NCI-H1105 (cell line): ENCODE measurements at places on chromosomes 7 and 10.
A peak's percentile ranks its signal among the peaks of the same experiment; 100 is the strongest.

DNA sequence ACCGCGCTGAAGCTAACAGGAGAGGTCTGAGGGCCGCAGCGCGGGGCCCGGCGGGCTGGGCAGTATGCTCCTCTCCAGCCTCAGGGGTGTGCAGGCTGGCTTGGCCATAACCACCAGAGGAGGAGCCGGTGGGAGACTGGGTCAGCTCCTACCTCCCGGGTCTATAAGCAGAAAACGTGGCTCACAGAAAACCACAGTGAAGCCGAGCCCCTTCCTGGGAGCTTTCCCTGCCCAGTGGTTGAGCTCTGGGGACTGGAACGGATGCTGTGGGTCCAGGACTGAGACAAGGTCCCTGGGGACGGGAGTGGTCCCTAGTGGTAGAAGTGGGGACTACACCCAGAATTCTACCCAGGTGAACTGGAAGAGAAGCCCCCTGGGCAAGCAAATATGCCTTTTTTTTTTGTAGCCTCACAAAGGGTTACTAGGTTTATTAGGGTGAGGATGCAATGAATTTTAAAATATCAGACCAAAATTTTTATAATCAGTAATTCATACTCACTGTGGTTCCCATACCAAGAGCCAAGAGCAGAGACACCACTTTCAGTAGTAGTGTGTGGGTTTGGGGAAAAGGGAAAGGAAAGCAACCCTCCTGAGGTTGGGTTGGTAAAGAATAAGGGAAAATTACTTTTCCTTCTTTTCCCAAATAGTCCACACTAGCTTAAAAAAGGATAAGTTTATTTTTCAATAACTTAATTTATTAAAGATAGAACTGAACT lies 67.9 kb upstream of the PRKCQ start:
- DNase-seq, result no peak

- DNase-seq, result peak; percentile 79
Observed at GRCh38 chr7:6589829-6590644, at the start of gene INTS15. TSS of gene INTS15 (plus strand) at chr7:6590021. CDS start at chr7:6590284, 263 bp downstream.

DNA sequence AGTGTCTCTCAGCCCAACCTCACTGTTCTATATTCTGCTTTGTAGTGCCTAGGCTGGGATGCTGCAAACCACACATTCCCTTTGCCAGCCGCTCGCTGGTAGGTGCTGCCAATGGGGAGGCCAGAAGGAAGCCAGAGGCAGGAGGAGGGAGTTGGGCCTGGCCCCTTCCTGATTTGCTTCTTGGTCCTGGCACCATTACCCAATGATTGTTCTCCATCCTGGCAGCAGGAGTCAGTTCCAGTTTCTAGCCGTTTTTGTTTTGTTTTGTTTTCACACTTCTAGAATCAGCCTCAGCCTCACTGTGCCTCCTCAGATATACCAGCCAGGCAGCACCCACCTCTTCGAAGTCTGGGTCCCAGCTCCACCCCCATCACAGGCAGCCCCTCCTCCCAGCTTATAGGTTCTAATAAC lies 27.4 kb upstream of the LOXL4 start:
- no peak for DNase-seq

GRCh38 chr10:105187243-105187642 lies 546.2 kb downstream of the SORCS3 start:
- no peak for DNase-seq

GRCh38 chr7:29797112-29797944 lies 9.0 kb upstream of the WIPF3 start:
- no peak for DNase-seq

DNA sequence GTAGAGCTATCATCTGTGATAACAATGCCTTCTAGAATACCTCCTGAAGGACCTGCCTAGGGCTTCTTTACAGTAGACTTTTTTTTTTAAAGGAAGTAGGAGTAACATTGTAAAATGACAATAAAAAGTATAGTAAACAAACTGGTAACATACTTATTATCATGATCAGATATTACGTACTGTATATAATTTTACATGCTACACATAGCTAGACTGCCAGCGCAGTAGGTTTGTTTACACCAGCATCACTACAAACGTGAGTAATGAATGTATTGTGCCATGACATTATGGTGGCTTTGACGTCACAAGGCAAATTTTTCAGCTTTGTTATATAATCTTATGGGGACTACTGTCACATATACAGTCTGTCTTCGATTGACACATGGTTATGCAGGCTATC lies 15.4 kb upstream of the ZRANB1 start:
- no peak for DNase-seq

DNA sequence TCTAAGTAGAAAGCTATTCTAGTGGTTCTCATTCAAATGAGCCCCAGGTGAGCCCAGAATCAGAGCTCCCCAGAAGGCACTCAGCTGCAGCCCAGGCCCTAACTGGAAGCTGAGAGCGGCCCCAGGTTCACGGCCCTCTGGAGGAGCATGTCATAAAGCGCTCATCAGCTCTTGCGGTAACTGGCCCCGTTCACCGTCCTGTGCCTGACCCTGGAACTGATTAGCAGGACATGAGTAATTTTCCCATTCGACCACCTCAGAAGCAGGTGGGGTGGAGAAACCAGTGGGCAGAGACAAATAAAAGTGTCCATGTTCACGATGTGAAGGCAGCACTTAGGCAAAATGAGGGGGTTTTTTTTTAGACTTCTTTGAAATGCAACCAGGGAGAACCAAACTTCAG lies 136.1 kb upstream of the LYZL2 start:
- no peak for DNase-seq

DNA sequence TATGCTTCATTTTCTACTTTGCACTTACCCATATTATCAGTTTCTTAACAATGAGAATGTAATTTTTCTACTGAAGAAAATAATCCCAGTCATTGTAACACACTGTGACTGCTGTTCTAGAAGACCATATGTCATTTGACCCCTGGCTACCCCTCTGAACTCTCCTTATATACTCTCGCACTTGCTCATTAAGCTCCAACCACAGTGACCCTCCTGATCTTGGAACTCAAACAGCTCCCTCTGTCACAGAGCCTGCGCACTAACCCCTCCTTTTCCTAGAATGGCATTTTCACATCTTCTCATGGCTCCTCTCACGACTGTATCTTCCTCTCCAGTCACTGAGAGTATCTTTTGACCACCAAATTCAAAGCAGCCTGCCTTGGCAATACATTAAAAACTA lies 169.7 kb downstream of the CACNA2D1 start:
- no peak for DNase-seq

GRCh38 chr10:128178302-128178958 lies 52.2 kb upstream of the MKI67 start:
- DNase-seq, result no peak

GRCh38 chr7:87107949-87108776 lies 44.1 kb upstream of the DMTF1 start:
- DNase-seq, result no peak

- no peak for DNase-seq
Observed at GRCh38 chr10:71812913-71813590, 38.0 kb downstream of the PSAP start.

DNA sequence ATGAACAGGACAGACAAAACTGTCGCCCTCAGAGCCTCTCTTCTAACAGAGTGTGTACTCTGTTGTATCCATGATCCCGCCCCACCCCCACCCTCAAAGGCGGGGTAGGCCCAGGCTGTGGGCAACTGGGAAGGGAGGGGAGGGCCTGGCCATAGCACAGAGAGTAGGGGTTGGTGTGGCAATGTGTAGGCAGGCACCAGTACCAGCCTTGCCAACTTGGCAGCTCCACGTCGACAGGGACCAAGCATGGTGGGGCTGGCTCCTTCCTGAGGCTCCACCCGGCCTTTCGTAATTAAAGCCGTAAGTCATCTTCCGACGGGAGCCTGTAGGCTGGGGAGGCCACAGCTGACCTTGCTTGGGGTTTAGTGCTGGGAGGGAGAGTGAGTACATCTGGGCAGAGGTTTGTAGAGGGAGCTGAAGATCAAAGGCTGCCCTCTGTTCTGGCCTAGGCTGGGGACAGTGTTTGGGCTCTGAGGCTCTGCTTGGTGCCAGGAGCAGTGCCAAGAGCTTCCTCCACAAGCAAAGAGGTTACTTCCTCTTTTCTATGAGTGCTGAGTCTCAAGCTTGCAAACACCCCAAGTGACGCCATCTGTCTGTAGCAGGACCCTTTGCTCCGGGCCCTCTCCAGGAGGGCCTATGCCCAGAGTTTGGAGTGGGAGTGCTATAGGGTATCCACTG lies 121.6 kb downstream of the C10orf105 start:
- DNase-seq, result no peak

- DNase-seq, result no peak
Observed at GRCh38 chr7:151677581-151678226, 158.0 kb upstream of the RHEB start.

GRCh38 chr7:158646766-158647474 lies 57.7 kb downstream of the NCAPG2 start:
- DNase-seq, result no peak

- no peak for DNase-seq
Observed at GRCh38 chr7:139568346-139568675, 44.8 kb downstream of the CLEC2L start.

DNA sequence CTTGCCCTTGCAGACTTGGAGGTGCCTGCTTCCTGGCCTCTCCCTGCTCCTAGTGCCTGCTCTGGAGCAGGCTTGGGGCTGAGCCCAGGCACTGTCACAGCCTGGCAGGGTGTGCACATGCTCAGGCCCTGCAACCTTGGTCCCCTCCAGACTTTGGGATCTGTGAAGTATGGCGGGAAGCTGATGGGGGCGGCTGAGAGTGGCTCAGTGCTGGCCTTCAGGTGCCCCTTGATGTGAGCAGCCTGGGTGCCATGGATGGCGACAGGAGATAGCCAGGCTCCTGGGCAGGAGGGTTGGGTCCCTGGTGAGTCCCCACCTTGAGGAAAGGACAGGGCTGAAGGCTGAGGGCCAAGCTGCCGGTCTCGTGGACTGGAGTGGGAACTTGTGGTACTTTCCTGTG lies 700.4 kb upstream of the KCND2 start:
- DNase-seq, result no peak

DNA sequence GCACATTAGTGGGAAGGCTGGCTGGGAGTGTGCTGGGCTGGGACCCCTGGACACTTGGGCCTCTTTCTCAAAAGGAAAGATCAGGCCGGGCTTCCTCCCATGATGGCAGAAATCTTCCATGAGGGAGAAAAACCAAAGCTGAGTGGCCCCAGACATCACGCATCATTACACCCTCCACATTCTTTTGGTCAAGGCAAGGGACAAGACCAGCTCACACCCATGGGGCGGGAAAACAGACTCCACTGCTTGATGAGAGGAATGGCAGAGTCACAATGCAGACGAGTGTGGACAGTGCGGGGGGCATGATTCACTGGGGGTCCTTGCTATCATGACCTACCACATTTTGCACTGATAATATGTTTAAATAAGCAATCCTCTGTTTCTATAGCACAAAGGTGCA lies 73.3 kb downstream of the CREB3L2 start:
- DNase-seq, result no peak

DNA sequence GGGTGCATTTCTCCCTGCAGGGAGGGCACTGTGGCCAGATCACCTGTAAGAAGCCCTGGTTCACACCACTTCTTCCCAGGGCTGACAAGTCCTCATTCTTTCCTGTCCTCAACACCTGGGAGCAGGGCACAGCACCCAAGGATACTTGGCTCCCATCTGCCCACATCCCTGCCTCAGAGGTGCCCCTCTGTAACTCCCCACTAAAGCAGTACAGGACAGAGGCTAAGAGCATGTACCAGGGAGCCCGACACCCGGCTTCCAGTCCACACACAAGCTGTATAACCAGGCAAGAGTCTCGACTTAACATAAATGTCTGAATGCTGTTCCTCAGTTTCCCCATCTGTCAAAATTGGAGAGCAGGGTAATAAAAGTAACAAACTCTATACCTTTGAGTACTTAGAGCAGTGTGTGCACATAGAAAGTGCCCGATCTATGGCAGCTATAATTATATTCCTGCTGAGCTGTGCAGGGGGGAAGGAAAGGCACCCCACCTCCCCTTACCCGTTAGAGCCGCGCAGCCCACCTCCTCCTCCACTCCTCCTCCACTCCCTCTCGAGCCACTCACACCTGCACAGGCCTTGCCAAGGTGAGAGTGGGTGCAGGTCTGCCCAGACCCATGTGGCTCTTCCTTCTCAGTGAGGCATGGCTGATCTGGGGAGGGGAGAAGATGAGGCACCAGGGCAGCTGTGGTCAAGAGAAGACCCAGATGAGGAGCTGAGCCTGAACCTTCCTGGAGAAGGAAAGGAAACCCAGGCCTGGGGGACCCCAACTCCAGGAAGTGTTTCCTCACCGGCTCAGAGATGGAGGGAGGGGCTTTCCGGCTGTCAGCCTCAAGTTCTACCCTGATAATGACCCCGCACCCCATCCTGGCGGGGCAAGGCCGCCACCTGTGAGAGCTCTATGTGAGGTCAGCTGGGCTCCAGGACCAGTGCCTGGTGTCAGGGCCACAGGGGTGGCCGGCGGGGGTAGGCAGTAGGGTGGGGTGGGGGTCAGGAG lies 22.6 kb downstream of the PODXL start:
- no peak for DNase-seq

GRCh38 chr7:55043691-55044370 lies 25.0 kb downstream of the EGFR start:
- no peak for DNase-seq

DNA sequence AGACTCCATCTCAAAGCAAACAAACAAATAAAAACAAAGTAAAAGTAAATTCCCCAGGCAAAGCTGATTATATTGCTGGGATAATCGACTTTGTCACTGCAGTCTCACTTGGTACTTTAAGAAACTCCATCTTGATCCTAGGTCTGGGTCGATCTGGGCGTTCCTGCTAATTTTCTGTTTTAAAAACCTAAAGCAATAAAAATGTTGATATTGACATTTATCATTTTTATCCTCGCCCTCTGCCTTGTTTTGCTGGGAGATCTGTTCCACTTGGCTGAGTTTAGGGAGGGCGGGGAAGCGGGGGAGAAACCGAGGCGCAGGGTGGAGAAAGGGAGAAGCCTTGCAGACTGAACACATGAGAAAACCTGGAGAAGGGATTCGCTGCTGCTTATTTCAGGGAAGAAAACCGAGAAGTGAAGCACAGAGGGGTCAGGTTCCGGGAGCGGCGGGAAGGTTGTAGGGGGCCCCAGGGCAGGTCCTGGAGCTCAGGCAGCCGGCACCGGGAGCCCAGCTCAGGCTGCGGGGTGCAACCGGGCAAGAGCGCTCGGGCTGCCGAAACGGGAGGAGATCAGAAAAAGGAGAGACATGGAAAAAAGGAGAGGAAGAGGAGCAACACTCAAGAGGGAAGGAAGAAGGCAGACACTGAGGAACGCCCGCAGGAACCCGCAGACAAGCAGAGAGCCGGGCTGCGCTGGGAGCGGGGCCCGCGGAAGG lies 27.3 kb upstream of the KMT2C start:
- peak; percentile 56 for DNase-seq
